Camera-type eye (tissue), 1 donor: ENCODE measurements at places on chromosomes 4 and X. TPM values are rescaled to one million over a fixed set of nuclear protein-coding genes. Genes with fewer than 3 reads are reported as not detected.

The CYTL1 gene
- 12.9 TPM for total RNA-seq

The KLF3 gene
- 41.8 TPM for total RNA-seq

The CYLC1 gene
- not detected for total RNA-seq

The STK32B gene
- 11.7 TPM for total RNA-seq

The NMU gene
- total RNA-seq: 1.7 TPM

The RGN gene
- 11.4 TPM for total RNA-seq

The RNF175 gene
- 9.8 TPM for total RNA-seq

The UBE2A gene
- 50.6 TPM for total RNA-seq

The MSL3 gene
- 23.5 TPM for total RNA-seq

The BST1 gene
- total RNA-seq: 4.9 TPM

The RBM46 gene
- not detected for total RNA-seq

The USP17L5 gene
- total RNA-seq: not detected

The P2RY10 gene
- 0.22 TPM for total RNA-seq

The PPM1K gene
- total RNA-seq: 54.4 TPM

The FGB gene
- not detected for total RNA-seq

The GRID2 gene
- 19.8 TPM for total RNA-seq

The TCEAL3 gene
- total RNA-seq: 18.3 TPM

The PROM1 gene
- 298 TPM for total RNA-seq

The STBD1 gene
- 6.3 TPM for total RNA-seq

The ODAPH gene
- total RNA-seq: not detected

The PPP2R2C gene
- total RNA-seq: 10.1 TPM

The BTC gene
- total RNA-seq: 8.0 TPM

The EGFL6 gene
- 75.3 TPM for total RNA-seq

The GASK1B gene
- 46.1 TPM for total RNA-seq

The TMLHE gene
- total RNA-seq: 36.7 TPM

The ENPEP gene
- total RNA-seq: 19.0 TPM

The BEX5 gene
- total RNA-seq: 7.7 TPM

The VSIG1 gene
- total RNA-seq: 0.33 TPM
